ENCODE measurements at places on chromosomes 2 and 18.
A peak's percentile ranks its signal among the peaks of the same experiment; 100 is the strongest.

DNA sequence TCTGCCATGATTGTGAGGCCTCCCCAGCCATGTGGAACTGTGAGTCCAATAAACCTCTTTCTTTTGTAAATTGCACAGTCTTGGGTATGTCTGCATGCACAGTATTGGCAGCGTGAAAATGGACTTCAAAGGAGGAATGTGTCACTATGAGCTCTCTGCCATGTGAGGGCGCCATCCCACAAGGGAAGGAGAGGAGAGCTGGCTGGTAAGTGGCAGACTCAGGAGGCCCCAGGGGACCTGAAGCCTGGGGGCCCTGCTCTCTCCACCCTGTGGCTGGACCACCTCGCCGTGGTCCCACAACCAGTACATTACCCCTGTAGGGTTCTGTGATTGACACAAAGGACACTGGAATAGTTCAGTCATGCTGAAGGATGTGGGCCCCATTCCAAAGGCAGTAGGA lies 122.1 kb downstream of the RPIA start:
- DNase-seq: no peak

DNA sequence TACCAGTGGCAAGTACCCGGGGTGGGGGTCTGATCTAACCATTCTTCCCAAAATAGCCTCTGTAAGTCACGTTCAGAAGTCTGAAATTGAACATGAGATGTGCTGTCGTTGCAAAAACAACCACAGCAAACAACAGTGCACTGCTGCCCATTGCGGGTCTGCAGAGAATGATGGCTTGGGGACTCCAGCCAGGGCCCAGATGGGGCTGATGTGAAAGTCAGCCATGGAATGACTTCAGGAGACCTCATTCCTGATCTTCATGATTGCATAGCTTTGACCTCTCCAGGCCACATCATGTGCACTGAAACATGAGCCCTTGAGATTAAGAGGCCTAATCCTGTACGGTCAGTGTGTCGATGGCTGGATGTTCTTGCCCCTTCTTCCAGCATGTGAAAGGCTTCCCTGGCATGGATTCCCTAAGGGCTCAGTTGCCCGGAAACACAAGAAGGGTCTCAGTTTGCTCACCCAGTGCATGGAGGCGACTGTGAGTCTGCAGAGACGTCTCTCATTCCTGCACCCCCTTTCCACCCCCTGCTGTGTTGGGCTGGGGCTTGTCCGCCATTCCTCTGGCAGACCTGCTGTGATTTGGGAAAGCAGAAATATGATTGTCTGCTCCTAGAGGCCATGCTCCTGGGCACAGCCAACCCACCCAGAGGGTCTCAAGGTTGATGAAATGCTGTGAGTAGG lies 191.6 kb downstream of the SEPTIN10 start:
- DNase-seq: no peak

DNA sequence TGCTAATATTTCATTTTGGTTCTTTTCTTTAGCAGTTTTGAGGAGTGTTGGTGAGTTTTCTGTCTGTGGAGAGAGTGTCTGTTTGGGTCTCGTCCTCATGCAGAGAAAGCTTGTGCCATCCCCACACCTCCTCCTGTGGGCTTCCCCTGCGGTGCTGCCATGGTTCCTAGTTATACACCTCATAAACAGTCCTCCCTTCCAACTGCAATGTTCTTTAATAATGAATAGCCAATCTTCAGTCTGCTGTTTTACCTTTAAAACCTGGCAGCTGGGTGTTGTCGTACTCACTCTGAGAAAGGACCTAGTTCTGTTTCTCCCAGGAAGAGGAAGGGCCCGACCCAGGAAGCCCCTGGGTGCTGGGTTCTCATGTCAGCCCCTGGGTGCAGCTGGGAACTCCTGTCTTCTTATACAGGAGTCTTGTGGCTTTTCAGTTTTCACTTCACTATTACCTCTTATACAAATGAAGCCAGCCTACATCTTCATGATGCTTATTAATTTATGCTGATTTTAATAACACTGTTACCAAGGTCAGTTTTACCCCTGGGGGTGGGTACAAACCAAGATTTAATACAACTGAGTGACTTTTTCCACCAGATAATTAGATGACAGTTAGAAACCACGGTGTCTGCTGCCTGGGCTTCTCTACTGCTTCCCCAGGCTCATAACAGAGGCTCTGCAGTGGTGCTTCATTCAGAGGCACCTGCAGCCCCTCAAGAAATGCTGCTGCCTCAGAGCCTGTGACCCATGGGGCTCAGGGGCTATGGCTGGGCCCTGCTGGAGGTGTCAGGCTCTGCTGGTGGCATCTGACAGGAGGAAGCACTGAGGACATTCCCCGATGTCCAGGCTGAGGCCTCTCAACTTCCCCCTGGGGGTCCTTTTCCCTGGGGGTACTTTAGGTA lies 59.1 kb downstream of the COA5 start:
- DNase-seq: no peak

DNA sequence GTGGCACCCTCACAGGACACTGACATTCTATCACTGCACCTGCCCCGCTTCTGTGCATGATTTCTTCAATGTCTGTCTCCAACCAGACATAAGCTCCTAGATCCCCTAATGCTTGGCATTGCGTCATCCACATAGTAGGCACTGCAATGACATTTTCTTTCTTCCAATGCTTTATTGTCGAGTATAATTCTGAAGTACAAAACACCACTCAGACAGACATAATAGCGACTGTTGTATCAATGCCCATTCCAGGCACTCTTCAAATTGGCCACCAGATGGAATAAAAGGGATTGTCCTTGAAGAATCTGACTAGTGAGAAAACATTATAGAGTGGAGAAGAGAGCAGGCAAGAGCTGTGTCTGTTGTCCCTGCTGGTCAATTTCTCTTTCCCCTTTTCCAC lies 89.0 kb downstream of the LPIN1 start:
- no peak for DNase-seq

DNA sequence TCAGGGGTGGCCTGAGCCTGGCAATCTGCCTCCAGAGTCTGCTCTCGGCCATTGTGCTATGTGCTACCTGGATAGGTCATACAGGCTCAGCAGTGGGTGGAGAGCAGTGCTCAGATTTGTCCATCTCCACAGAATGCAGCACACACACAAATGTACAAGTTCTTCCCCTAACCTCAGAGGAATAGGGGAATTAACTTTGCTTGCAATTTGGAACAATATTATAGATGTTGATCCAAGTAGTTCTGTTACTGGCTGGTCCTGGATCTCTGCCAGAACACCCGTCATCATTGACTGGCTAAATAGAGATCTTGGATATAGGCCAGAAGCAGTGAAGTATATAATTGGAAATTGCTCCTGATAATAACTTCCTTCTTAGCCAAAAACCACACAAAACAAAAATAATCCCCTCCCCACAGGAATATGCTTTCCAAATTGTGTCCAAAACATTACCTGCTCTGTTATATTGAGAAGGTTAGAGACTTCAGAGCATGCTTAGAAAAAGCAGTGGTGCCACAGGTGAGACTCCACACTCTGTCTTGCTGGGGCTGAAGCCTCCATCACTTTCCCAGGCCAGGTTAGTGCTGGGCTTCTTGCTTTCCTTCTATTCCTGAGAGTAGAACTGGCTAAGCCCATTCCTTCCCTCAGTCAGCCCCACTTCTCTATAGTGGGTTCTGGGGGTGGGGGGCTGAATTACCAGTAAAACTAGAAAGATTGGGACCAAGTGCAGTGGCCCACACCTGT lies 38.8 kb downstream of the NCAPH start:
- no peak for DNase-seq

DNA sequence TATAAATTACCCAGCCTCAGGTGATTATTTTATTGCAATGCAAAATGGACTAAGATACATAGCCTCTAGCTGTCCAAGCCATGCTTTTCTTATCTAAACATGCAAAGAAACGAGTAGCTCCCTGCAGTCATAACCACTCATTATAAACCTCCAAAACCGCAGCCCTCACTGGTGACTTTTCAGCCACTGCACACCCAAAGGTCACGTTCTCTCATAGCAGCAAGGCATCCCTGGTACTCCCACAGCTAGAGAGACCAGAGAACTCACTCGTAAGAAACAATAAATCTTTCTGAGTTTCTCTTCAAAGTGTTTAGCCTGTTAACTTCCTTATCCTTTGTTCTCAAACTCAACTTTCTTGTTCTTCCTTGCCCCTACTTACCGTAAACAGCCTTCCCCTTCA lies 28.5 kb upstream of the RALBP1 start:
- DNase-seq: no peak

DNA sequence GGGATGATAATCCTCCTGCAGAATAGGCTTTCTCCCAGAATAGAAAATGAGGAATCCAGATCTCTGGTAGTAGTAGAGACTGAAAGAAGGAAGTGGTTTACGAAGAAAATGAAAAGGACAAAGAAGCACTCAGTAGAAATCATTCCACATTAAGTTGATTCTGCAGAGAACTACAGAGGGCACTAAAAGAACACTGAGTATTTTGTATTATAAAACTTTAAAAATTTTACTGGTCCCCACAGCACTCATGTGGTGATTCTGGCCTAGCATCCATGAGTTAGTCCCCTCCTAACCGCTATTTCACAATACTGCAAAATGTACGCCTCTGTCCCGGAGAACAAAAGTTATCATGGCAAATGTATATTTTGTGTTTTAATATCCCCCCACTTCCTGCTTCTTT lies 42.9 kb upstream of the SLC35F5 start:
- DNase-seq: no peak

DNA sequence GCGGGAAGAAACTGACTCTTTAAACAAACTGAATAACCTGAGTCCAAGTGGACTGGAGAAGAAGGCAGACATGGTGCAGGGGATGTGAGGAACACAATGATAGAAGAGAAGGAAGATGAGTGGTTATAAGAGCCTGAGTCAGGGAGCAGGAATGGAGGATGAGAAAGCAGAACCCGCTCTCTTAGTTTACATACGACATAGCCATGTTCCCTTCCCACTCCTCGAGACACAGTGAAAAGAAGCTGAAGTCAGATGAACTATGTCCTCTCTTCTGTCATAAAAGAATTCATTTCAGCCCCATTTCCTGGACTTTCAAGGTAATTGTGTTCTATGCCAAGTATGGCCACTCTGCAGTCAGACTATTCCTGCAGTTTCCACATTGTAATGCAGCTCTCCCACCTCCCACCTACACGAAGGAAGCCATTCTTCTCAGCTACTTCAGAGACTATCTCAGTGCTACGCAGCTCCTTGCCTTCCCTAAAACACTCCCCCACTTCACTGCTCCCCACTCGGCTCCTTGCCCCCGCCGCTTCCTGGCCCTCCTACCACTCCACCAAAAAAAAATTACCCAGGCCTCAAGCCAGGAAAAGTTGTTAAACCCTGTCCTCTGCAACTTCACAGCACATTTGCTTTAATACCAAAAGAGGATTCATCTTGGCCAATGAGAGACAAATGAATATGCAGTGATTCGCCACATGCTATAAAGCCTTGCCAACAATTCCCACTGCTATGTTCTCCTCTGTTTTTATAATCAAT lies 323.4 kb upstream of the EPHA4 start:
- DNase-seq: no peak

- no peak for DNase-seq
Observed at GRCh38 chr18:27789406-27789805, 387.5 kb downstream of the CDH2 start.

DNA sequence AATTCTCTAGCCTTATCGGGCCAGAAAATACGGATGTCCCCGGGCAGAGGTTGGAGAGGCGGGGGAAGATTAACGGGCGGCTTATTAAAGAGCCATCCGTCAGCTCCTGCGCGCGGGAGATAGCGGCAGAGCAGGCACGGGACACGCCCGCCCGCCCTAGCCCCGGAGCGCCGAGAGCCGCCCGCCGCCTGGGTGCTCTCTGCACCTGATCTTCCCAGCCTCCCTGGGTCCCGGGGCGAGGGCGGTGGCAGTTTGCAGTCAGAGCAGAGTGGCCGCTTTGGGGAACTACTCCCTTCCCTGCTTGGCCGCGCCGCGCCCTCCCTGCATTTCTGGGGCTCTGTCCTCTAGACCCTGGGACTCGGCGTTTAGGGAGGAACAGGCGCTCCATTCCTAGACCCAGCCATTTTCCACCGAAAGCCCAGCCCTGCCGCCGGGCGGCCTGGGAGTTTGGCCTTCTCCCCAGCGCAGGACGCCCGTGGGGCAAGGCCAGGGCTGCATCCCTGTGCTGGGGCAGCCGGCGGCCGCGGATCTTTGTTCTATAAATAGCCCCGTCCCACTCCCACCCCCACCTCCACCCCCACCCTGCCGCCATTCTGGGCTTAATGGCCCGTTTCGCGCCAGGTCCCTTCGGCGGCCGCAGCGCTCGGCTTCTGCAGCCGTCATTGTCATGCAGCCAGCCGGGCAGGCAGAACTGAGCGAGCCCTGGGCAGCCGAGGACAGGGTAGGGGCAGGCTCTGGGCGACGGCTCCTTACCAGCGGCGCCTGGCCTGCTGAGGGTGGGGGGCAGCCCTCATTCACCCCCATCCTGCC lies 6.6 kb downstream of the GAD1 start:
- DNase-seq: no peak

GRCh38 chr2:2717406-2717805 lies 386.3 kb upstream of the MYT1L start:
- no peak for DNase-seq

- no peak for DNase-seq
Observed at GRCh38 chr2:154698296-154698720, at the start of gene KCNJ3. Gene KCNJ3, plus strand, starts transcription at chr2:154698695. Its CDS starts 81 bp downstream, at chr2:154698776.

DNA sequence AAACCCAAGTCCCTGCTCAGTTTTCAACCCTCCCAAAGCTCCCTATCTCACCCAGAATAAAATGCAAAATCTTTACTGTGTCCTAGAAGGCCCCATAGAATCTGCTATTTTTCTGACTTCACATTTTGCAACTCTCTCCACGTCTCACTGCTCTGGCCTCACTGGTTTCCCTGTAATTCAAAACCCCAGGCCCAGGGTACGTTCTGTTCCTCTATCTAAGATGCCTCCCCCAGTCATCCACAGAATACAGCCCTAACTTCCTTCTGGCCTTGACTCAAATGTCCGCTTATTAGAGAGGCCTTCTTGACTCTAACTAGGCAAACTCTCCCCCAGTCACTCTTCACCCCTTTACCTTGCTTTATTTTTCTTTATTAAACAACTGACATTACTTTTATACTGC lies 42.0 kb downstream of the FAM161A start:
- DNase-seq: no peak

- peak; percentile 75 for DNase-seq
Observed at GRCh38 chr2:44981714-44982108, 27.5 kb downstream of the SIX2 start.

DNA sequence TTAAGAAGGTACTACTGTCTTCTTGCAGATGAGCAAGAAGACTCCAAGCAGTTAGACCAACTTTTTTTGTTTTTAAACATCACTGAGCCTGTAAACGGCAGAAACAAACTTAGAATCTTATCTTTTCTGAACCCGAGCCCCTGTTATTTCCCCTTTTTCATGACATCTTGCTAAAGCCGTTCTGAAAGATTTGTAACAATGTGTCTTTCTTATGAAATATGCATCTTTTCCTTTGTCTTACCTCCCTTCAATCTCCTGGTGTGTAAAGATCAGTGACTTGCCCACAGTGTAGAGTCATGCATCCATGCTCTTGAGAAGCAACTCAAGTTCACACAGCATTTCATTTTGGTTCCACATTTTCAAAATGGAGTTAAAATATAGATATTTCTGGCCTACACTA lies 288.8 kb upstream of the CELF4 start:
- no peak for DNase-seq

- DNase-seq: no peak
Observed at GRCh38 chr18:46632401-46633071, 24.5 kb downstream of the LOXHD1 start.

GRCh38 chr18:24086082-24086481 lies 52.8 kb upstream of the CABYR start:
- DNase-seq: peak; percentile 59

GRCh38 chr2:49113046-49113445 lies 41.3 kb downstream of the FSHR start:
- DNase-seq: no peak

GRCh38 chr2:158182676-158183295 lies 81.1 kb downstream of the UPP2 start:
- no peak for DNase-seq

- DNase-seq: no peak
Observed at GRCh38 chr2:100451092-100451491, 19.2 kb upstream of the NMS start.
